Muscle of leg (tissue), 16 donors: ENCODE measurements at places on chromosomes 7 and 10. TPM values are rescaled to one million over a fixed set of nuclear protein-coding genes. Genes with fewer than 3 reads are reported as not detected.
A peak's percentile ranks its signal among the peaks of the same experiment; 100 is the strongest.

The SPDYE6 gene
- total RNA-seq = not detected

GRCh38 chr7:125098377-125098970 is 168.8 kb upstream of the POT1 start:
- no peak for DNase-seq

DNA sequence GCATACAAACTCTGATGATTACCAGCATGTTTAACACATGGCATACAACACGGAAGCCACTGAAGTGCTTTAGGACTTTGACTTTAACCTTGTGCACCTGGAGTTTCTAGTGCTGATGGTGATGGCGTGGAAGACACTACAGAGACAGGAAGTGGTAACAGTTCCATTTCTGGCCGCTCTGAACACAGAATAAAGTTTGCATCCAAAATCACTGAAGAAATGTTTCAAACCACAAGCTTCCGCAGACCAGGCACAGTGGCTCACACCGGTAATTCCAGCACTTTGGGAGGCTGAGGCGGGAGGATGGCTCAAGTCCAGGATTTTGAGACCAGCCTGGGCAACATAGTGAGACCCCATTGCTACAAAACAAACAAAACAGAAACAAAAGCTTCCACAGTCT is 40.3 kb upstream of the TNPO3 start:
- no peak for DNase-seq

- no peak for DNase-seq
Measured at GRCh38 chr10:112963835-112964234, 13.8 kb downstream of the TCF7L2 start.

The MINDY3 gene
- 29.3 TPM for total RNA-seq

The SUGCT gene
- total RNA-seq = 6.1 TPM

The C10orf62 gene
- not detected for total RNA-seq

GRCh38 chr7:75626954-75627353 is 111.8 kb downstream of the HIP1 start:
- DNase-seq = no peak

DNA sequence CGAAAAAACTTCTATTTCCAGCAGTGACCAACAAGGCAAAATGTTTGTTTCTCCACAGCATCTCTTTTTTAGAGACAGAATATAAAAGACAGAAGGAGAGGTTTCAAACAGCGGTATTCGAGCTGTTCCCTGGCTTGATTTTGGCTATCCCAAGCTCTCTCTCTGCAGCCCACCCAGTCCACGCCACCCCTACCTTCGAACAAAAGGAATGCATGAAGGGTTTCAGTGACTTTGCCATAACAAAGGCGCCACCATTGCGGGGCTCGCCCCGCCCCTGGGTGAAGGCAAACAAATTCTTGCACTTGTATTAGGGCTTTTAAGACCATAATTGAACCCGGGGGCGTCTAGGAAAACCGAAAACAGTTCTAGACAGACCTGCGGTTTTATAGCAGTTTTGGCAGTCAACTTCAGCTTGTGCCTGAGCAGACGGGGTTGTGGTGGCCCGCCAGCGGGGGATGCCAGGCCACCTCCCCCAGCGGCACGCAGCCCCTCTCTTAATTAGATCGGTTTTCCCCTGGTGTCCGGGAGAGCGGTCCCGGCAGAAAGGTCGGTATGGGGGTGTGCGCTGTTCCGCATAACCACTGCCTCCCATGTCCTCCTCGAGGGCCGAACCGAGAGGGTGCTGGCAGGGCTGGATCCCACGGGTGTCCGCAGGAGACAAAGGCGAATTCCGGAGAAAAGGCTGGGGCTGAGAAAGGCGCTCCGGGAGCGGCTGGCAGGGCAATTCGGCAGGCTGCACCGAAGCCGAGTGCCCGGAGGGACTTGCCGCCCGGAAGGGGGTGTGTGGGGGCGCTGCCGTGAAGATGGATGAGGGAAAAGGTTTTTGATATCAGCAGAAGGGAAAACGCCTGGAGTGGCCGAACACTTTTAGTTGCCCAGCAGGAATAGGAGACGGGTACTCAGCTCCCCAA is 2.7 kb upstream of the HOXA11 start:
- DNase-seq = peak; percentile 27

DNA sequence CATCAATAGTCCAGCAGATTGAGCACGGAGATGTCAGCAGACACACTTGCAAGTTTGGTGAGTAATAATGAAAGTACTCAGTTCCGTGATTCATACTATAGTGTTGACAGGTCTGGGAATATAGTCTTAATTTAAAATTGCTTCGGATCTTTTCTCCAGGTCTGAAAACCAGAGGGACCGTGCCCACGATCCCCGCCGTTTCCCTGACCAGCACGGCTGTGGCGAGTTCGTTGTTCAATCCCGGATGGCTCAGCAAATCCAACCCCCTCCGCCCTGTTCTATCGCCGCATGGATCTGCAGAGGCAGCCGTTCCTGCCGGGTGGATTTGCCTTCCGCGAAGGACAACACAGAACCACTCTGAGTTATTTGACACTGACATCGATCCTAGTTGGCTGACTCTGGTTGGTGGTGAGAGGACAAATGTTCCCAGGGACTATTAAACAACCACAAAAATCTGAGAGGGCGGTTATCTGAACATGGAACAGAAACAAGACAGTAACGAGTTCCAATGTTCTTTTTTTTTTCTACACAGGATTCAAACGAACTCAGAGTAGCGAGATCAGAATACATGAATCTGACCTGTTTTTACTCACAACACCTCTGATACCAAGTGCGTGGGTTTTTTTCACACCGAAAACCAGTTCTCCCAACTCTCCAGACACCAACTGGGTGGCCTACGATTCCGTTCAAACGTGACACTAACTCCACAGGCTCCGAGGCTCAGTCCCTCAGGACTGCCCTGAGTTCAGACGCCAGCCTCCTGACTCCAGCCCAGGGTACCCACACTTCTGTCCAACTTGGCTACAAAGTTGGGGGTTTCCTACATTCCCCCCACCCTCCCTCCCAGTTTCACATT is 52.7 kb downstream of the RBM17 start:
- DNase-seq = peak; percentile 70

GRCh38 chr10:91410638-91411371 is 661 bp downstream of the HECTD2 start:
- DNase-seq = peak; percentile 84

The CYP26C1 gene
- total RNA-seq = 0.09 TPM

- no peak for DNase-seq
Measured at GRCh38 chr10:36303896-36304295, 661.8 kb upstream of the FZD8 start.

GRCh38 chr10:89798092-89798491 is 96.7 kb downstream of the KIF20B start:
- DNase-seq = no peak
